Heart left ventricle (tissue), 16 donors: ENCODE measurements at places on chromosomes 1 and 21. TPM values are rescaled to one million over a fixed set of nuclear protein-coding genes. Genes with fewer than 3 reads are reported as not detected.
A peak's percentile ranks its signal among the peaks of the same experiment; 100 is the strongest.

DNA sequence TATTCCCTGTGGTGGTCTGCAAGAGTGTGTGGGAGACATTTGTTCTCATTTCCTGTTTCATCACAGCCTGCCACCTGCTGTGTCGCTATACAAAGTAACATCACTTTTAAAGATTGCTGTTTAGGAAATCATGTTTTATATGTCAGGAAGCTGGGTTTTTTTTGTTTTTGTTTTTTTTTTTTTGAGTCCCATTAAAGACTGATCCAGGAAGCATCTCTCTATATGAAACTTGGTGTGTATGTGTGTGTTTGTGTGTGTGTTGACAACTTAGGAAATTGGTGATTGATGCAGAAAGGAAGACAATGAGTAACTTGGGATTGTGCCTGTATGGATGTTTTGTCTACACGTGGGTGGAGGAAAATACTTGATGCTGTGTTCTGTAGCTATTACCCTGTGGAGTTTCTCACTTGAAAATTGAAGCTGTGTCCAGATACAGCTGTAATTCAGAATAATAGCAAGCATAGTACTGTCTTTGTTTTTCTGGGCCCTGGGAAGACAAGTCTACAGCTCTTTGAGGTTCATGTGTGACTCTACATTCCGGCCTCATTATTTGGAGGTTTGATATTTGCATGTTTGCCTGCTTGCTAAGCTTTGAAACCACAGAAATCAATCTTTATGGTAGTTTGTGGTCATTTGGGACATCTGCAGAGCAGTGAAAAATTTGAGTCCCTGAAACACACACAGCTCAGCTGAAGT, 47.9 kb downstream of the LAMC1 start:
- no peak for DNase-seq

RGL1 gene
- total RNA-seq = 15.5 TPM

DNA sequence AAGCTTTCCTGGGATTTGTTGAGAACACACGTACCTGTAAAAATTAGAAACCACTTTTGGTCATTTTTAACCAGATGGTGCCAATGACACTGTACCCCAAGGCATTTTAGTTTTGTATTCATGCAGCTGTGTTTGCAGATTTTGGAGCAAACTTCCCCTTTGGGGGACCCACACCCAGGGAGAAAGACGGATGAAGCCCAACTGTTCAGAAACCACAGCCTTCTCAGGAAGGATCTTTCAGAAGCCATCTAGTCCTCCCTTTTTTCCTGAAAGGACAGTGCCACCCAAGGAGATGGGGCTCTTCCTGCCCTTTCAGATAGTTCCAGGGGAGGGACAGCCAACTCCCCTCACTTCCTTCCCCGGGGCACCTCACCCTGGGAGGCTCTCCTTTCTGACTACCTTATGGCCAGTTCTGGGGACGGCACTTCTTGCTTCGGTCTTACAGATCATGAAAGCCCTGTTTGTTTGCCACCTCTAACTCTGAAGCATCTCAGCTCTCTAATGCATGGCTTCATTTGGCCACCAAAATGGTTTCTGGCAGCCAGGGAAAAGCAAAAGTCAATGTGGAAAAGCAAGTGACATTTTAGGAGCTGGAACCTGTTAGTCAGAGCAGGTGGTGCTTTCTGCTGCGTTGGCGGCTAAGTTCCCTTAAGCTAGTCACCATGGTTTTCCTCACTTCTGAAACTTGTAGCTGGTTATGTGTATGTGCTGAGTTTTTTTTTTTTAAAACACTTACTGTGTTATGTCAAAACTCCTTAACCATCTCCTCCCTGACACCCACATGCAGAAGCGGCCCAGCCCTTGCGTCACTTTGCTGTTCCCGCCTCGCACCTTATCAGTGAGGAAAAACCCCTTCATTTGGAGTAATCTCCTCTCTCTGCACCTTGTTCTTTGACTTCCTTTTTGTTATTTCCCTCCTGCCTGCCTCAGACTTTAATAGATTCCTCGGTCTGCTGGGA, 10.1 kb downstream of the TMCC2 start:
- no peak for DNase-seq

DNA sequence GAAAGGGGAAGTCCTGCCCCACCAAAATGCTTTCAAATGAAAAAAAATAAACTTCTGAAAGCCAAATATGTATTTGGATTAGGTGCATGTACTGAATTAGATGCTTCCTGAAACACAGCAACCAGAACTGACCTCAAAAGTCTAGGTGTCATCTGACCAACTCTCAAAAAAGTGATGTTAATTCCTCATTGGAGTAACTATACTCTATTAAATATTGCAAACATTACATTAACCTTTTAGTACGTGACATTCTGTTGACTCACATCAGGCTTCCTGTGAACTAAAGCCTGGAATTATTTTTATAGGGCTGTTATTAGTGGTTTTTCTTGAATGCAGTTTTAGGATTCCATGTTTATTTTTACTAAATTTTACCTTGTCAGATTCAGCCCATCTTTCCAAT, 73.5 kb downstream of the ASTN1 start:
- DNase-seq = no peak

KIF17 gene
- 3.2 TPM for total RNA-seq

AADACL4 gene
- total RNA-seq = not detected

FCGR1A gene
- total RNA-seq = 0.37 TPM

GRCh38 chr1:81310250-81310649, 490.5 kb upstream of the ADGRL2 start:
- DNase-seq = no peak

JAM2 gene
- total RNA-seq = 43.6 TPM

- DNase-seq = no peak
Measured at GRCh38 chr1:168410464-168410863, 129.8 kb downstream of the TBX19 start.

GRCh38 chr1:33429332-33429731, 1.6 kb downstream of the PHC2 start:
- DNase-seq = no peak

DNA sequence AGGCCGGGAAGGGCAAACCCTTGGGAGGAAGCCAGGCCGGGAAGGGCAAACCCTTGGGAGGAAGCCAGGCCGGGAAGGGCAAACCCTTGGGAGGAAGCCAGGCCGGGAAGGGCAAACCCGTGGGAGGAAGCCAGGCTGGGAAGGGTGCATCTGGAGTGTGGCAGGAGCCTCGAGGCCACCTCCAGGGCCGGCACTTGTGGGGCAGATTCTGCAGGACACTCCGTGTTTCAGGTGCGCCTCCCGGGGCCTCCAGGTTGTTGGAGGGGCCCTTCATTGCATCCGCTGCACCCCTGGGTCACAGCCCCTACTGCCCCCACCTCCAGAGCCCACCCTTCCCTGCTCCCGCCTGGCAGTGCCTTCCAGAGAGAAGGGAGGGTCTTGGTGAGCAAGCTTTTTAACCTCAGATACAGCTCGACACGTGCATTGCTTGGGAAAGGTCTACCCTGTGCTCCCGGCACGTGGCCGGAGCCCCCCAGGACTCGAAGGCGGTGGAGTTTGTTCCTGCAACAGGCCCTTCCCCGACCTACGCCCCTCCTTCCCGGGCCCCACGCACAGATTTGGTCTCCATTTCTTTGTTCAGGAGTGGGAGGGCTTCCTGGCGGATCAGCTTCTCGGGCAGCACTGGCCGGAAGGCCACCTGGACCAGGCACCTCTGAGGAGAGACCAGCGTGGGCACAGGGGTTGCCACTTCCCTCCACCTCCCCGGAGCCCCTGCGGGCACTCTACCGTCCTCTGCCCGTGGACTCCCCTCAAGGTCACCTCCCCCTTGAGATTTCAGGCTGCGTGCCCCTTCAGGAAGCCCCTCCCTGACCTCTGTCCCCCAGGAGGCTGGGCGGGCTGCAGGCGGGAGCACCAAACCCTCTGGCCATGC, 9.4 kb upstream of the TMEM52 start:
- no peak for DNase-seq

DNA sequence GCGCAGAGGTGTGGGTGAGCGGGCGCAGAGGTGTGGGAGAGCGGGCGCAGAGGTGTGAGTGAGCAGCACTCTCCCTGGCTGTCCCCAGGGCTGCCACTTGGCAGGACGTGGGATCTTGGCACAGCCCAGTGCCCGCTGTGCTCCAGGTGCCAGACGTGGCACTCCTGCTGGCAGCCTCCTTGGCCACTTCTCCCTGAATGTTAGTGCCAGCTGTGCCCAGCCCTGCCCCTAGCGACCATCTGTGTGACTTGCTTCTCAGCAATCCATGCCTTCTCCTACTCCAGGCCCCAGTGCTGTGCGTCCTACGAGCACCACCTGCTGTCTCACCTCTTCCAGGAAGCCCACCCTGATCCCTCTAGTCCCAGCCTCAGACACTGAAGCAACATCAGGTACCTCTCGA, 30.5 kb downstream of the KRTAP10-1 start:
- DNase-seq = peak; percentile 84

DNA sequence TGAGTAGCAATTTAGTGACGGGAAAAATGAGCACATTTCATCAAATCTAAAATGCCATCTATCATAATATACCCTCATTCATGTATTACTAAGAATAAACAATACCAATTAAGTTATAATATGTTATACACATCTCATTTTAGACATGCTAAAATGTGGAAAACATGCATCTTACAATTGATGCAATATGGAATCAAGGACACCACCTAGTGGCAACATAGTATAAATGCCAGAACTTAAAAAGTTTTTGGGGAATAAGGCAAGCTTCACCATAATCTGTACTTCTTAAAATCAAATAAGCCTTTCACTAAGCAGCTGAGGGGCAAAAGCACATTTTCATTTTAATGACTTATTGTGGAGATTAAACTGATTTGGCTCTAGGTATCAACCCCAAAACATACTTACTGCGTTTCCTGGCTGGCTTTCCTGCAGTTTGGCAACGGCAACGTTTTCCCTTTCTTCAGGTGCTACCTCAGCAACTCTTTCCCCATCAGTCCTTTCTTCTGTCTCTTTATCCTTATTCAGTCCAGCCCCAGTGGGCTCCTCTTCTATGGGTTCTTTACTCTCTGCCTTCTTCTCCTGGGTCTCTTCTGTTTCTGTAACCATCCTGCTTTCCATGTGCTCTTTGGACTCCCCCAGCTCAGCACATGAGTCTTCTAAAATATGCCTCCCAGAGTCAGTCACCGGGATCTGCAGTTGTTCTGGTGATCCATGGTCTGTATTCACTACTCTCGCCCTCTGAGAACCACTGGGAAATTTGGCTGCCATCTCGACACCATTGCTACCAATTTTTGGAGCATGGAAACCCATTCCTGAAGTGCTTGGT, 11.4 kb downstream of the SDE2 start:
- DNase-seq = no peak

DNA sequence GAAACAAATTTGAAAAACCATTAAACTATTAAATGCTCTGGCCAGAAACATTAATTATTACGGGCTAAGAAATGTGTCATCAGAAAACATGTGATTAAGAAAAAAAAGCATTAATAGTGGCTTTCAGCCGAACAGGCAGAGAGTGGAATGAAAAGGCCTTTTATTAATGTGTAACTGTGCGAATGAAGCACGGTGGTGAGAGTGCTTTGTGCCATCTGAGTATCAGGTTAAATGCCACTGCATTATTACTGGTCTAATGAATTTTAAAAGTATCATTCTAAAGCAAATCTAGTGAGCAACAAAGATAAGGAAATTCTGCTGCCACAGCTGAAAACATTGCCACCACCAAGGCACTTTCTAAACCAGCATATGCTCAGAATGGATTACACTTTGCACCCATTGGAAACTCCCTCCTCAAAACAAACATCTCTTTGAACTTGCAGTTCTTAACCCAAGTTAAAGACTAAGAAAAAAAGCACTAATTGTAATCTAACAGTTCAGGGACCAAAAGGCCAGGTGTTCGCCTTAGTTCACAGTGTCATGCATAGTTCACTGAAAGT, 30.0 kb upstream of the SSX2IP start:
- no peak for DNase-seq

- no peak for DNase-seq
Measured at GRCh38 chr1:159941141-159941540, 4.3 kb downstream of the IGSF9 start.

DNA sequence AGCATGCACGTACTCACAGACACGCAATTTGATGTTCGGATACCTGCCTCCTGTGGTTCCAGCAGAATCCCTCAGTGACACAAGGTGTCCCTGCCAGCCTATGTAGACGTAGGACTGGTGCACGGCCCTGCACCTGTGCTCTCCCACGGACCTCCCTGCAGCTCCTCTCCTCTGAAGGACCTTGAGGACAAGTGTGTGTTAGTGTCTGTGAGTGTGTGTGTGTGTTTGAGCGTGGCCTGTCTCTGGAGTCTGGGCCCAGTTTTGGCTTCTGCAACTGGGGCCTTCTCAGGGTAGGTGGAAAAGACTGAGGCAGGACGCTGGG, 22.5 kb upstream of the DMBX1 start:
- DNase-seq = no peak

GRCh38 chr1:51877434-51878307, 856 bp downstream of the NRDC start:
- DNase-seq = no peak

DNA sequence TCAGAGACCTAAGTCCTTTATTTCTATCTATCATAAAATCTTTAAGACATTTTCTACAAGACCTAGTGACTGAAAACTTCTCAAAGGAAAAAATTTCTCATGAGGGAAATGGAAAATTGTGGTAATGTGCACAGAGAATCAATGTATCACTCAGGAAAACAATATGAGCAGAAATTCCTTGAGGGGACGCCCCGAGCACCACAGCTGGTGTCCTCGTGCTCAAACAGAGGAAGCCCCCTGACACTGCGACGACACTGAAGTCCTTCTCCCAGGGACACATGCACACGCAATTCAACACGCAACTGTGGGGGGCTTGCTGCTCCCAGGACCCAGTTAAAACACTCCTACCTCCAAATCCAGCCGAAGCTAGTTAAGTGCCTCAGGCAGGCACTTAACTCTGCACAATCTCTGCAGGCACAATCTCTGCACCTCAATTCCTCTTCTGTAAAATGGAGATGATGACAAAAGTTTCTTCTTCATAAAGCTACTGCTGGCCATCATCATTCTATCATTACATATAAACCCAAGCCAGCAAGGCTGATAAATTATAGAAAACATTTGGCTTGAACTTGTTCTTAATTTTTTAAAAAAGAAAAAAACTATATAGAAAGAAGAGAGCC, 16.0 kb downstream of the ZBTB17 start:
- no peak for DNase-seq

- no peak for DNase-seq
Measured at GRCh38 chr1:221440658-221441057, 301.2 kb downstream of the DUSP10 start.

- no peak for DNase-seq
Measured at GRCh38 chr1:220732137-220732536, 16.0 kb upstream of the MTARC2 start.

- DNase-seq = no peak
Measured at GRCh38 chr1:246278371-246278770, 228.7 kb downstream of the SMYD3 start.
